Cerebellar cortex (tissue), 1 donor: ENCODE measurements at places on chromosomes 16 and 17.

- no peak for DNase-seq
These were observed 57.9 kb downstream of the CMIP start for GRCh38 chr16:81502396-81503070.

DNA sequence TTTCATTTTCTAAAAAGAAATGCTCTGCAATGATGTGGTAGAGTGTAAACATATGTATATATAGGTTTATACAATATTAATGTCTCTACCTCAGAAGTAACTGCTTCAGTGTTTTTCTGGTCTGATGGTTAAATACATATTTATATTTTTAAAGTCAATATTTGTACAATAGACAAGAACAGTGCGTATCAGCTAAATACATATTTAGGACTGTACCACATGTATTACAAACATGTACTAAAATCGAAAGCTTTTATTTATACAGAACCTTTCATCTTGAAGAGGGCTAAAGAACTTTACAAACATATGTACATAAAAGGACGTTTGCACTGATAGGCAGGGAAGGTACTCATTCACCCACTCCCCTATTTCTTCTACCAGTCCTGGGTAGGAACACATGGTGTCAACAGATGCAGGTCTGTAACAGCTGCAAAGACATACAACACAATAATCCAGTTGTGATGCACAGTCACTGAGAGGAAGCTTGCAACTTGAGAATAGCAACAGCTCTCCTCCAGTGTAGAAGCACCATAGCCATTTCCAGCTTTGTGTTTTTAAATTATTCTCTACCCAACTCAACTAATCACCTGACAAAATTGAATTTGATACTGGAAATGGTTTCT is 206.9 kb upstream of the C17orf78 start:
- DNase-seq: no peak

DNA sequence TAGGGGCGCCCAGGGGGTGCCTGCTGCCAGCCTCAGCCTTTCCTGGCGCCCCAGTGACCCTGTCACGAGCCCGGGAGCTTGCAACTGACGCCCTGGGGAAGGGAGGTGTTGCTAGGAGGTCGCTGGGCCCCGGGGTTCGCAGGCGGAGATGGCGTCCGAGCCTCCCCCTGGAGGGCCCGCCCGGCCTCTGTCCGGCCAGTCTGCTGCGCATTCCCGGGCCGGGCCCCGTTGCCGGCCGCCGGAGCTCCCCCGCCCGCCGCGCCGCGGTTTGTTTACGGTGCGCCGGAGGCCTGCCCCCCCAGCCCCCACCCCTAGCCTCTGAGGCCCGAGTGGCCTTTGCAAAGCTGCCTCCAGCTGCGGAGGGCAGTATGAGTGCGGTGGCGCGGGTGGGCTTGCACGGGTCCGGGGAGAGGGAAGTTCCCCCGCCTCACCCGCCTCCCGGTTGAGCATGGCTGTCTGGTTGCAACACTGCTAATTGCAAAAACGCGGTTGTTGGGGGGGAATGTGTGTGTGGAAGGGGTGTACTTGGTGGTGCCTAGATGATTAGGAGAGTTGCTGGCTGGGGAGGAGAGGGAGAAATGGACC is 514 bp downstream of the THRA start:
- peak; percentile 34 for DNase-seq

DNA sequence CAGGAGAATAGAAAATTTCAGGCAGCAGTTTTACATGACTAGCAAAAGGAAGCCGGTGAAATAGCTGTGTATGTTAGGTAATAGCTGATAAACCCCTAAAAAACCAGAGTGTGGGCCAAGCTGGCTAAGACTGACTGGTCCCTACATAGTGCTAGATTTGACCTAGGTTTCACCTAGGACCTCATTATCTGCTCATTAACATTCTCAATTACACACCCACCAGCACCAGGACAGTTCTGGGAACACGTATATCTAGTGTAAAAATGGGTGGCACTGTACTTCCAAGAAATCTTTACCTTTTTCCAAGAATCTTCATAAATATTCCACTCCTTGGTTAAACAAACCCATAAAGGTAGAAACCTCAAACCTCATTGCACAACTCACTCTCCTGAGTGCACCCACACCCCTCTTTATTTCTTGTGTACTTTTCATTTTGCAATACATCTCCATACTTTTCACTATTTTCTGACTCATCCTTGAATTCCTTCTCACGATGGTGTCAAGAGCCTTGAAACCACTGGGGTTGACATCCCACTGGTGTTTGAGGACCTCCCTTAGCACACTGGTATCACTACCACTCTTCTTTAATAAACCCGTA is 262.7 kb upstream of the KCNJ16 start:
- DNase-seq: no peak

DNA sequence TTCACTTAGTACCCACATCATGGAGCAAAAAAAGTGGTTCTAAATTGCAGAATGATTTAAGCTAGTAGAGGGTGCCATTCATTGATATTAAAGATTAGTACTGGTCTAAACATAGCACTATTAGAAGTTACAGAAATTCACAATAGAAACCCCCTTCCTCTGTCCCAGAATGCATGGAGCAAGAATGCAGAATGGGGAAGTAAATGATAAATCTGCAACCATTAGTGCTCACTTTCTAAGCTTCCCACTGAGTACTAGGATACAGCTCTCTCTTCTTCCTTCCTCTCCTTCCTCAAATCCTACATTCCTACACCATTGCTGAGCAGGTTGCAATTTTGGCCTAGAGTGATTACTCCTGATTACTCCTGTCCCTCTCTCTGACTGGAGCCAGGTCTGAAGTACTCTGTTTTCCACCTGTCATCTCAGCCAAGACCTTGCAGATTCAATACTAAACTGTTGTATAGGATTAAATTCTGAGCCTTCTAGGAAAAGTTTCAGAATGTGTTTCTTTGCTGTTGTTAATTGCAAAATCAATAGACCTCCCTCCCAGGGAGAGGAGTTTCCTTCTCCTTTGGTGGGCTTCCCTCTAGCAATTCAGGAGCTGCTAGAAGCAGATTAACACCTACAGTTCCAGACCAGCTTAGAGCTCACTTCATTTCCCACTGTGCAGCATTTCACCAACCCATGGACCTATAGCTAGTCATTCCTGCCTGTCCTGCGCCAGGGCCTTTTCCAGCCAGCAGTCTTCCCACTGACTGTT is 165.5 kb upstream of the TBX2 start:
- no peak for DNase-seq

DNA sequence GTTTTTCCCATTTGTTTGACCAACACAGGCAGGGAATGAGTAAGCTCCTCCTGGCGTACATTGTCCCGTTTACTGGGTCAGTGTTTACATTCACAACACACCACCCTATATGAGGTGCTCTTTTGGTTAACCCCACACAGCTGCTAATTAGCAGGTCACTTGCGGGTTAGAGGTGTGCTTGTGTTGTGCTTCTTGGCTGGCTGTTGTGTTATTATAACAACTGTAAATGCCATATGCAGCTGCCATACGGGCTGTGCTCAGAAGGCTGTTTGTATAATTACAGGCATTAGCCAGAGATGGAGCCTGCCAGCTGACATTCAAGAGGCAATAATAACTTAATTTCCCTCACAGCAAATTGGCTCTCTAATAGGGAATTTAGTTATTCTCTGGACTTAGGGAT is 205.1 kb upstream of the ELAC2 start:
- DNase-seq: no peak

- no peak for DNase-seq
These were observed 4.1 kb downstream of the RAP1GAP2 start for GRCh38 chr17:2800367-2800766.

DNA sequence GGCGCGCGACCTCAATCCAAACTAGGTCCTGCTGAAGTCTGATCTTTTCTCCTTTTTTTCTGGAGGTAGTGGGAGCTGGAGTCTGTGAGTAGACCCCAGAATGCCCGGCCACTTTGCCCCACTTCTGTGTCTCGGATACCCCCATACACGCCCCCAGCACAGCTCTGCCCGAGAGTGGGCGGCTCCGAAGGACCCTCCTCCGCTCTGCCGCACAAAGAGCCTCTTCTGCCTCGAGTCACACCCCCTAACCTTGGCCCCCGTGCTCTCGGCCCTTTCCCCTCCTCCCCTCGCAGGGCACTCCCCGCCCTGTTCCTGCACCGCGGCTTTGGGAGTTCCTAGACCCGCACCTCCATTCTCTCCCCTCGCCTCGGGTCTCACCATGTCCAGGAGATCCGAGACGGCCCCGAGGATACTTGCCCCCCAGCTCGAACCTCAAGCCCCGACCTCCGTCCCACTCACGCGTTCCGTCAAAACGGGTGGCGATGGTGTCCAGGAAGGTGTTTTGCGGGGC is 476 bp downstream of the KCNH4 start:
- no peak for DNase-seq

- DNase-seq: no peak
These were observed 2.7 kb downstream of the MLLT6 start for GRCh38 chr17:38707678-38708351.

- no peak for DNase-seq
These were observed 9.4 kb upstream of the GNA13 start for GRCh38 chr17:65065906-65066305.

DNA sequence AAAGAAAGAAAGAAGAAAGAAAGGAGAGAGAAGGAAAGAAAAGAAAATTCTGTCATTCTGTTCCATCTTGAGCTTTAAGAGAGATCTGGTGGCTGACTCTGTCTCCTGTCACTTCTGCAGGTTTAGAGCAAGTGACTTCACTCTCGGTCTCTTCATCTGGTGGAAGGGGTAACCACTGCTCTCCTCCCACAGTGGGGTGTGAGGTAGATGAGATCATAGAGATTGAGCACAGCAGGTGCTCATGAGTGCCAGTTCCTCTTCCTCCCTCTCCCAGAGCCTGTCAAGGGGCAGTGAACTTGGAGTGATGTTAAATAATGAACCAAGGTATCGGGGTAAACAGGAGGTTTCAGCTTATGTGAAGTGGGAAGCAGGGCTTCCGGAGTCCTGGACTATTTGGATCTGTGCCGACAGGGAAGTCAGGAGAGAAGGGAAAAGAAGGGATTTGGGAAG is 47.7 kb downstream of the BEAN1 start:
- no peak for DNase-seq

DNA sequence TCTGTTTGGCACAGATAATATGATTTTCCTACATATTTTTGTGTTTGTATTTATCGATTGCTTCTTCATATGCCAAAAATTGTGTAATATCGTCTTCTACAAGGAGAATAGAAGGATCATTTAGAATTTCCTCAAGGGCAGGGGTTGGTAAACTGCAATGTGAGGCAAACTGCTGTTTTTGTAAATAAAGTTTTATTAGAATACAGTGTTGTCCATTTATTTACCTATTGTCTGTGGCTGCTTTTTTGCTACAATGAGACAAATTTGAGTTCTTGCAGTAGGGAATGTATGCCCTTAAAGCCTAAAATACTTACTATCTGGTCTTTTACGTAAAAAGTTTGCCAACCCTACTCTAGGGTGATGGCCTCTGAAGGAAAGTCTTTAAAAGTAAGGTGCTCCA is 509.5 kb downstream of the TMEM114 start:
- no peak for DNase-seq

- peak; percentile 79 for DNase-seq
These were observed 820 bp downstream of the TLCD1 start for GRCh38 chr17:28725166-28725659.

- no peak for DNase-seq
These were observed 267.8 kb upstream of the FOXF1 start for GRCh38 chr16:86242244-86243122.

- no peak for DNase-seq
These were observed 255.1 kb downstream of the HS3ST3A1 start for GRCh38 chr17:13346592-13346991.
